Activated T-helper 1 cell treated with anti-CD3 and anti-CD28 coated beads, Interleukin-2, amount 50 U/mL, for 16 hours (primary cell): ENCODE measurements at places on chromosomes 12 and 14.
A peak's percentile ranks its signal among the peaks of the same experiment; 100 is the strongest.

DNA sequence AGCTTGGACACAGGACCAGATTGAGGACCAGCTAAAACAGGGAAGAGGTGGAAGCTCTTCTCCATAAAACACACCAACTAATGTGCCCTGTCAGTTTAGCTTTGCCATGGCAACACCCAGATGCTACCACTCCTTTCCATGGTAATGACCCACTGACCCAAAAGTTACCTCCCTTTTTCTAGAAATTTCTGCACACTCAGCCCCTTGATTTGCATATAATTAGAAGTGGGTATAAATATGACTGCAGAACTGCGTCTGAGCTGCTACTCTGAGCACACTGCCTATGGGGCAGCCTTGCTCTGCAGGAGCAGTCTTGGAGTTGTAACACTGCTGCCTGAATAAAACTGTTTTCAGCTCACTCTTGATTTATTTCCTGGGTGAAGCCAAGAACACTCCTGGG is 3.2 kb upstream of the TDG start:
- DNase-seq: no peak

GRCh38 chr12:4091016-4091743 is 182.4 kb upstream of the CCND2 start:
- DNase-seq: no peak

DNA sequence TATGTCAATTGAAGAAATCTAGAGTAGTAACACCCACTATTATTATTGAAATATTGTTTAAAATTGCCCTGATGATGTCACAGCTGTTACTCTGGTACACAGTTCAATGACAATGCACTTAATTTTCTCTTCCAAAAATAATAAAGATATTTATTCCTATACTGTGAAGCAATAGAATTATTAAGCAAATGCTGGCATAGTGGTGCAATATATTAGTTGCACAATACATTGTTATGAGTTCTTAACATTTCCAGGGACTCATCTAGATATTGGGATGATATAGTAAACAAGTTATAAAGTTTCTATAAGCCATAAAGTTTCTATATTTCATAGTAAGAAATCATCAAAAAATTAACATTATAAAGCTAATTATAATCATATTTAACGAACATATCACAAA is 897.8 kb downstream of the LRFN5 start:
- no peak for DNase-seq

- no peak for DNase-seq
These were observed 149.7 kb upstream of the SLC16A7 start for GRCh38 chr12:59446116-59446515.

DNA sequence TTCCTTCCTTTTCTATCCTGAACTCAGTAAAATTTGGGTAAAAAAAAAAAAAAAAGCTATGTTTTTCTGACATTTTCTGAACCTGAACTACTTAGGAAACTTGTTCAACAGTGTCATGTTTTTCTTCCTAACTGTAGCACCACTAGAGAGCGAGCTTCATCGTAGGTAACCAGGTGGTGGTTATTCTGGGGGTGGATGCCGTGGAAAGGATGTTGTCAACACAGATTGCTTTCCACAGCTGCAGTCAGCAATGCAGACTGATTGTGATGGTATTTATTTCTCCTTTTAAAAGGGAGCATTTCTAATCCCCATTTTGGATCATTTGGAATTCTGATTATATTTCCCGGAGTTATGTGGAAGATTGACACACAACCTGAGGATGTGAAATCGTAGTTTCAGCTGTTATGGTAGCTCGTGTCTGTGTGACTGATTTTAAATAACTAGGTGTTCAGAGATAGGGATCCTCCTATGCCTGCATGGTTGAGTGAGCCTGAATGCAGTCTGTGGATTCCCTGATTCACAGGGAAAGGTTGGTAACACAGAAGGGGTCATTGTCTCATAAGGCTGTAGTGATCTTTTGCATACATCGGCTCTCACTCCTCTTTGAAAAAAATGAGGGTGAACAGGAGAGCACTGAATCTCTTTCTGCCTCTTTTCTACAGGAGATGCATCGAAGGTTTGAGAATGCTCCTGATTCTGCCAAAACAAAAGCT is 113.2 kb downstream of the ERC1 start:
- no peak for DNase-seq

DNA sequence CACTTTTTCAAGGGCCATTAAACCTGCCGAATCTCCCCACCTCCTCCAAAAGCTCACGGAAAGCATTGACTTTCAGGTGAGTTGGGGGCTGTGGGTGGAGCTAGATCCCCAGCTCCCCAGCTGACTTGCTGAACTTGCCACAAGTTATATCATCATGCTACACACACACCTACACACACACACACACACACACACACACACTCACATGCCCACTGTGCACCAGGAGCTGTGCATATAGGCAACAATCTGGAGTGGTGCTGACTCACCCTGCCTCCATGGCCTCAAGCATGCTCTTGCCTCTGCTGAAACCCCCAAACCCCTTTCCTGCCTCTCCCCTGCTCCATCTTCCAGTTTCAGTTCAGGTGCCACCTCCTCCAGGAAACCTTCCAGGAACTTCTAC is 26.1 kb downstream of the SERPINA3 start:
- no peak for DNase-seq

DNA sequence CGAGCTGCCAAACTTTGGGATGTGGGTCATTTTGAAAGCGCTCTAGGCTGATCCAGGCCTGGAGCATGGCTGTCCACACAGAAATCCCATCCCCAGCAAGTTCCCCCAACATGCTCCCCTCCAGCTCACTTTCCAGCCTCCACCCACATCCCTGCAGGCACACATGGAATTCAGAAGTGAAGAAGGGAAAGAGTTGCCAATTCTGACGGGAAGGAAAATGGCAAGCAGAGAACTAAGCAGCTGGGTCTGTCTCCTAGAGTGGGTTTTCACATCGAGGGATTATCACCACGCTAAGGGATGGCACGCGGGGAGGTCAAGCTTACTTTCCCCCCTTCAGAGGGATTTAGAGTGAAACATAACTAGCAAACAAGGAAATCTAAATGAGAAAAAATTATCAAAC is 142.3 kb downstream of the RIMBP2 start:
- DNase-seq: no peak

DNA sequence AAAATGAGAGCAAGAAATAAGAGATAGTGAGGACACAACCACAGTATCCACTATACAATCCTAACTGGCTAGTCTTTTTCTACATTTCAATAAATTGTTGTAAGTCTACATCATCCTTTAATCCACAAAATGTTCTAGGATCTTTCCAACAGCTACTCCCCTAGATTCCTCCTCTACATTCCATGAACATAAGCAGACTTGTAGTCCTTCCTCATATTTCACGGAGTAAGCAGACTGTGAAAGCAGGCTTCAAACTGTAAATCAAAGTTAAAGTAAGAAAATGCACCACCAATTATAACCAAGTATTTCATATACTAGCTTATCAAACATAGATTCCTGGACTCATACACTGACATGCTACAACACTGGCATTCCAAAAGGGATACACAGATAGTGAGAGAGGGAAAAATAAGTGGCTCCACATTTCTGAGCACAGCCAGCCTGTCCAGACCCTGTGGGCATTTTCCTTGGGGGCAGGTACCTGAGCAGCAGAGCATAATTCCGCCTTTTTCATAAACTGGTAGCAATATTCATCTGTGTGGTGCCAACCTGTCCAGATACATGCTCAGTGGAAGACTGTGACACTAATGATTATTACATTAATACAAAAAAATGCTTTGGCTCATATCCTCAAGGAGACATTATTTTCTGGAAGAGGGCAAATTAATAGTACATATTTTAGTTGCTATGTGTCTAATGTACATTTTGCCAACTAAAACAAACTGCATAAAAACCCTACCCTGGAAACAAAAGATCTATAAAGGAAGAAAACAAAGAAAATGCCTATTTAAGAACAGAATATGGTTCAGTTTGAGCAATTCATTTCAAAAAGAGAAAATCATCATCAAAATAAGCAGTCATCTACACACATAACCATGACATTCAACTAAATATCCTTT is 113.3 kb upstream of the FSCB start:
- no peak for DNase-seq

- DNase-seq: no peak
These were observed 48.1 kb downstream of the PRKCH start for GRCh38 chr14:61369454-61369810.

- no peak for DNase-seq
These were observed 264.0 kb downstream of the FUT8 start for GRCh38 chr14:65676361-65677014.

GRCh38 chr12:56103066-56103711 is 1.2 kb upstream of the PA2G4 start:
- DNase-seq: no peak

DNA sequence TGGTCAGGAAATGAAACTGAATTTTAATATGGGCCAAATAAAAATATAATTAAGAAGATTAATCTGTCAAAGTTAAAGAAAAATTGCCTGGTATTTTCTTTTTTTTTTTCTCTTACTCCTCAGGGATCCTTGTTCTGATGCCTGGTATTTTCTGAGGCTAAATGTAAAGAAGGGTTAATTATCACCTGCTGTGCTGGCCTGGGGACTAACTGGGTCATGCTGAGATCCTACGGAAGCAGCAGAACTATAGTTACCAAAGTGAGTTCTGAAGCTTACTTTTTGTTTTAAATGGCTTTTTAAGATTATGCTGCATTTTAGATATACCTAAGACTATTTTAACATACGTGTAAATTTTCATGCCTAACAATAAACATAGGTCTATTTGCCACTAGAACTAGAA is 23.3 kb downstream of the ZC2HC1C start:
- DNase-seq: no peak

DNA sequence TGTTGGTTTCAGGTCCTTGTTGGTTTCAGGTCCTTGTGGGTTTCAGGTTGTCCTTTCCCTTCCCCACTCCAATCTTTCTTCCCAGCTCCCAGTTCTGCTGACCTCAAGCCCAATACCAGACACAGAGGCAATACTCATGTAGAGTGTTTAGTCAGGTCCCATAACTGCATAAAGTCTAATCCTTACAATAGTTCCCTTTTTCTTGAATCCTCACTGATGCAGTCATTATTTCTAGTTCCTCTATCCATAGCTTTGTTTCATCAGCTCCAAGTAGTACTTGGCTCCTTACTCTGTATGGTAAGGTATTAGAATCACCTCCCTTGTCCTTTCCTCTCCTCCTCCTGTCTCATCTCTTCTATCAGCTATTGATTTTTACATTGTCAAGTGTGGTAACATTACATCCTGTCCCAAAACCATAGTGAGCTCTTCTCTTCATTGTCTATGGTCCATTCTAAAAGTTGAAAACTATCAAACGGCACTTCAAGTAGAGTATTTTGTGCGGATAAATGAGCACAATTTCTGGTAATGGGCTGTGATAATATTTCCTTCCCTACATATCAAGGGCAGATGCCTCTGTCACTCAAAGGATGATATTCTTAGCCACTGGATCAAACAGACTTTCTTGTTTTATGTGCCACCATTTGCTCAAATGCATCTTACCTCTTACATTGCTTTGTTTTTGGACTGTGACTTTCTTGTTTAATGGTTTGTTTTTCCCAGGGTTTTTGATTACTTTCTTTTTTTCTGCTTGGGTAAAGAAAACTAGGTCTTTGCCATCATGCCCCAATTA is 57.2 kb upstream of the JDP2 start:
- DNase-seq: no peak

DNA sequence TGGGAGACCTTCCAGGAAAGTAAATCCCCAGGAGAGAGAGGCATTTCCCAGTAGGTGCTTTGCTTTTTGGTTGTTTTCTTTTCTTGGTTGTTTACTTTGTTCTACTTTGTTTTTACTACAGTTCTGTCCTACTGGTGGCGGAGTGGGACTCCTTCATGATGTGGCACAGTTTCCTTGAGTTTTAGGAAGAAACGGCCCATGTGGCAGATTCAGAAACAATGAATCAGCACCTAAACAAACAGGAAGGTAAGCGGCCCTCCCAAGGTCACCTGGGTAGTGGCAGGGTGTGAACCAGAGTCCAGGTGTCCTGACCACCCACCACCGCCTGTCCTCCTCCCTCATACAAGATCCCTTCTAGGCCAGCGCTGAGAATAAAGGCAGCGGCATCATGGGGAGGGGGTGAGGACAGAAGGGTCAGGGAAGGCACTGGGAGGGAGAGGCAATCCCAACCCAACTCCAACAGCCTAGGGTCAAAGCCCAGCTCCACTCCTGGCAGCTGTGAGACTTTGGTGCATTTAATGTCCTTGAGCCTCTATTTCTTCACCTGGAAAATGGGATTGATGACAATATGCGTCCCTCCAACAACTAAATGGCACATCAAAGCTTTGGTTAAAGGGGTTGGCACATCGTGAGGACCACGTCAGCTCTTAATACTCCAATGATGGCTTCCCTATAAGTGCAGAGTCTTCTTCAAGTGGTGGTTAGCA is 111.5 kb upstream of the BCL2L14 start:
- DNase-seq: no peak

- DNase-seq: no peak
These were observed 36.5 kb downstream of the LEMD3 start for GRCh38 chr12:65205886-65206285.

DNA sequence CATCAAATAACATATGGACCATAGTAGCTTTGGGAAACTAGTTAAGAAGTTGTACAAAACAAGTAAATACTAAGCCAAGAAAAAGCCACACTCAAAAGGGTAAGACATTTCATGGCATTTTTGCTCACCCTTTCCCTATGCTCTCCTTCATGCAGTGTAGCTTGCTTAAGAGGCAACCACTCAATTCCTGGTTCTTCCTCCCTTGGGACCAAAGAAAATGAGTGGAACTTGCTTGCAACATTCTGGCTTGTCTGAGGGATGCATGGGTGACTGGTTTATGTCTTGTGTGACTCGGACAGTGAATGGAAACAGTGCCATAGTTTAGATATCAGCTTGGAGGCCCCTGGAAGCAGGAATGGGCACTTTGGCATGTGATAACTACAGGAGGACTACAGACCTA is 252.0 kb upstream of the ARID2 start:
- no peak for DNase-seq

- DNase-seq: no peak
These were observed 191.5 kb upstream of the NOS1 start for GRCh38 chr12:117552971-117553370.

GRCh38 chr14:55427439-55427838 is 13.0 kb downstream of the TBPL2 start:
- no peak for DNase-seq

DNA sequence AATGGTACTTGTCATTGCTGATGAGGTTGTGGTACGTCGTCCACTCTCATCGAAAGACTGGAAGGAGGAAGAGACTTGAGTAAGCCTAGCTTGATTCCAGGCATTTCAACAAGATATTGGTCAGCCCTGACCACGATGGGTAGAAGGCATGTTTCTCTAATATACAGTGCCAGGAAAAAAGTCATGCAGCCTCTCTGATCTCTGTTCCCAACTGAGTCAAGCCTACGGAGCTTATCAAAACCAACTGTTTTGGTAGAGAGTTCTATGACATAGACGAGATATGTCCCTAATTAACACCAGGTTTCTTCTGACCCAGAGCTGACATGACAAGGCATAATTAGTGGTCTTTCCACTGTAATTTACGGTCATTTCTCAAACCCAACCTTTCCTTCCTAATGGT is 58.5 kb downstream of the NIN start:
- DNase-seq: no peak

DNA sequence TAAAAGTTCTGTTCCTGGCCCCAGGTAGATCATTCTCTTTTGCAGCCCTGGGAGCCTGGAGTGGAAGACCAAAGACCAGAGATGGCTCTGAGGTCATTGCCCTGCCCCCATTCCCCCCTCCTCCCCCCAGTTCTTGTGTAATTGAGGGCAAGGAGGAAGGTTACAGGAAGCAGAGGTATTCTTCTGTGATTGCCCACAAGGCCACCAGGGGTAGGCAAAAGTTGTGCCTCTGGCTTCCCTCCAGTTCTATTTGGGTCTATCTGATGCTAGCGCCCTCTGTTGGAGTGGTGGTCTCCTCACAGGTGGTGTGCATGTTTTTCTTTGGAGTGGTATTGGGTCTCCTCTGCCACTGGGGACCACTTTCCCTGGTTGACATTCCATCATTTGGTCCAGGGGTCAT is 41.2 kb upstream of the CRY1 start:
- peak; percentile 1 for DNase-seq
